H1 (cell line): ENCODE measurements at places on chromosomes 3 and 15. TPM values are rescaled to one million over a fixed set of nuclear protein-coding genes. Genes with fewer than 3 reads are reported as not detected.

Gene WDR93
- not detected in 2 replicates for total RNA-seq

Gene PSTPIP1
- 0.63 and 1.8 TPM in 2 replicates for total RNA-seq

Gene BFSP2
- not detected in 2 replicates for total RNA-seq

Gene PGBD4
- total RNA-seq, result 0.76 and 0.99 TPM in 2 replicates

- H3K4me1 ChIP-seq, result no peaks in the 10 kb centered on the region
- H3K27ac ChIP-seq, result no peak overlapping the region
- H3K36me3 ChIP-seq, result no peaks in the 10 kb centered on the region
- H3K27me3 ChIP-seq, result no peaks in the 10 kb centered on the region
- no peak overlapping the region for H3K4me3 ChIP-seq
- DNase-seq, result no peak
Measured at GRCh38 chr3:152260026-152260425, 8.7 kb upstream of the MBNL1 start.

DNA sequence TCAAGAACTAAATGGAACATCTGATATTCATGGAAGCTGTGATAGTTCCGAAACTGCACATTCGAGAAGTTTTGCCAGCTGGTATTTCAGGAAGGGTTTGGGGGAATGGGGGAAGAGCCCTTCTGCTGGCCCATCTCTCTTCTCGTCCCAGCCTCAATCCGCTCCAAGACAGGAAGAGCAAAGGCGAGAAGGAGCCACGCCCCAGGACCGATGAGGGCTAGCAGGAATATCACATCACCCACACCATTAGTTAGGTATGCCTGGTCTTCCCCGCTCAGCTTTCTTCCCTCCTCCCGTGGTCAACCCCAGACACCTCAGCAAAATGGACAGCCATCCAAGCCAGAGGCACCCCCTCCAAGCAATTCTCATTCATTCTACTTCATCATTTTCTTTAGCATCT, 14.9 kb upstream of the PCSK6 start:
- no peaks in the 10 kb centered on the region for H3K4me1 ChIP-seq
- H3K36me3 ChIP-seq, result no peaks in the 10 kb centered on the region

GRCh38 chr3:150913133-150913922, 8.1 kb upstream of the MINDY4B start:
- no peak for DNase-seq
- H3K4me1 ChIP-seq, result peaks cover 6% of the 10 kb centered on the region
- H3K4me3 ChIP-seq, result no peak overlapping the region
- H3K27ac ChIP-seq, result no peak overlapping the region
- H3K27me3 ChIP-seq, result no peaks in the 10 kb centered on the region

GRCh38 chr3:184659797-184660301, 52.0 kb downstream of the MAGEF1 start:
- H3K36me3 ChIP-seq, result no peaks in the 10 kb centered on the region
- H3K27me3 ChIP-seq, result no peaks in the 10 kb centered on the region
- no peak for DNase-seq
- peaks cover 14% of the 10 kb centered on the region for H3K4me1 ChIP-seq
- H3K27ac ChIP-seq, result no peak overlapping the region
- H3K4me3 ChIP-seq, result no peak overlapping the region

DNA sequence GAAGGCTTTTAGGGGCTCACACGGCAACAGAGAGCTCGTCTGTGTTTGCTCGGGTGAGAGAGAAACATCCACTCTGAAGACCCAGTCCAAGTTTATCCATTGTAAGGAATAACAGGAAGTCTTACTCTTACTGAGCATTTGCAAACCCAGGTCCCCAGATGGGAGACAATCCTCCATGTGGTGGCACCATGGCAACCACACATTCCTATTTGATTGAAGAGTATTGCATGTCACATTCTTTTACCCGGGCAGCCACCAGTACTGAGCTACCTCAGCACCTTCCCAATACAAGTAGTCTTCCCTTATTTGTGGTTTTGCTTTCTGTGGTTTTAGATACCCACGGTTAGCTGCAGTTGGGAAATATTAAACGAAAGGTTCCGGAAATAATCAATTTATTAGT, 302.9 kb upstream of the RASGRP1 start:
- no peak for DNase-seq
- H3K4me1 ChIP-seq, result no peaks in the 10 kb centered on the region
- no peaks in the 10 kb centered on the region for H3K27me3 ChIP-seq
- H3K36me3 ChIP-seq, result no peaks in the 10 kb centered on the region

- no peak overlapping the region for H3K27ac ChIP-seq
- no peak for DNase-seq
Measured at GRCh38 chr3:11363715-11364114, 91.5 kb downstream of the ATG7 start.

DNA sequence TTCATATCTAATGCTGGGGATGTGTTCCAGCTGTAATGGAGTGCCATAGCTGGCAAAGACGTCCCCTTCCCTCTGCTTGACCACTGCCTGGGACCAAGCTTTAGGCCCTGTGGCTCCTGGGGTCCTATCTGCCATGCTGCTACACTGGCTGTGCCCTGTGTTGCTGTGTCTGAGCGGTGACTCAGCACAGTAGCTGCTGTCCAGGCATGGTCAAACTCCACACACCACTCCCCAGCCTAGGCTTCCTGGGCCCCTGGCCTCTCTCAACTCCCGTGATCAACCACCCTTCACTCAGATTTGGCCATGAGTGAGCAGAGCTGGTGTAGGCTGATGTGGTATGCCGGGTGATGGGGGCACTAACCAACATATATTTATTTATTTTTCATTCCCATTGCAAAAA, 27.0 kb downstream of the EPHB1 start:
- no peak overlapping the region for H3K27ac ChIP-seq
- DNase-seq, result no peak
- H3K36me3 ChIP-seq, result no peaks in the 10 kb centered on the region
